ENCODE measurements at places on chromosomes 5 and 9. TPM values are rescaled to one million over a fixed set of nuclear protein-coding genes. Genes with fewer than 3 reads are reported as not detected.

GRCh38 chr9:99565203-99565602, 256.5 kb upstream of the NR4A3 start:
- no peak overlapping the region for H3K4me3 ChIP-seq
- no peak for DNase-seq
- H3K27ac ChIP-seq, result no peak overlapping the region

Gene GCNT4
- total RNA-seq, result 0.04 TPM

Gene IL3
- not detected for total RNA-seq

DNA sequence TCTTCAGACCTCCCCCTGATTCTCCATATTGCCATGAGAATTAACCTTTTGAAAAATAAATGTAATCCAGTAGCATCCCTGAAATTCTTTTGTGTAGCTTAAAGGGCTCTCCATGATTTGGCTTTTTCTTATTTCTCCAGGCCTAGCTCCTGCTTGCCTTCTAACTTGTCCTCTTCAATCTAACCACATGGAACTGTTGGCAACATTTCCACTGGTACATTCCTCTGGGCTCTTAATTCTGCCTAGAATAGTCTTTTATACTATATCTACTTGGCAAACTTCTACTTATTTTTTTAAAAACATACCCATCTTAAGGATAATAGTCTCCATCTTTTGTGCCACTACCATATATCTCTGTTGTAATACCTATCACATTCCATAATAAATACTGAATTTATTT, 54.1 kb downstream of the GNG10 start:
- no peaks in the 10 kb centered on the region for H3K4me1 ChIP-seq
- H3K27ac ChIP-seq, result no peak overlapping the region
- no peaks in the 10 kb centered on the region for H3K36me3 ChIP-seq
- H3K27me3 ChIP-seq, result no peaks in the 10 kb centered on the region

GRCh38 chr9:79408200-79408599, 163.6 kb upstream of the TLE4 start:
- H3K36me3 ChIP-seq, result no peaks in the 10 kb centered on the region
- no peaks in the 10 kb centered on the region for H3K27me3 ChIP-seq
- no peak for DNase-seq
- H3K27ac ChIP-seq, result no peak overlapping the region

DNA sequence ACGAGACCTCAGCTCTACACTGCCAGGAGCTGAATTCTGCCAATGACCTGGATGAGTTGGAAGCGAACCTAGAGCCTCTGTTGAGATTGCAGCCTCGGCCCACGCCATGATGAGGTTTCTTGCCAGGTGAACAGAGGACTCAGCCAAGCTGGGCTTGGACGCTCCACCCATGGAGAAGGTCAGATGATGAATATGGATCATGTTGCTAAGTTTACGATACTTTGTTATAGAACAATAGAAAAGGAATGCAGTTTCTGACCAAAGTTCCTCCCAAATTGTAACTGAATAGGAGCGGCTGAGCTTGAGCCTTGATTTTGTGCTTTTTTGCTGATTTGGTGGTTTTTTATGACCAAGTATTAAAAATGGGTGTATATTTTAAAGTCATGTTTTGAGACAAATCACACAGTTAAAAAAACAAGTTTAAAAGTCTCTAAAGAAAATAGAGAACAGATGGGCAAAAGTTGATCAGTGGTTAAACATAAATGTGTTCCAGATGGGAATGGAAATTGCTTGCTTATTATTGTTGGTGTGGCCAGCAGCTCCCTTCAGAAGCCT, 32.9 kb downstream of the ROPN1L start:
- peaks cover 2% of the 10 kb centered on the region for H3K27me3 ChIP-seq
- H3K4me3 ChIP-seq, result no peak overlapping the region
- peak; percentile 90 for DNase-seq
- no peaks in the 10 kb centered on the region for H3K36me3 ChIP-seq
- peak overlapping the region; percentile 58 for H3K27ac ChIP-seq

Gene ATOSB
- 6.4 TPM for total RNA-seq

GRCh38 chr9:136653323-136654079, 9.2 kb upstream of the EGFL7 start:
- peak overlapping the region; percentile 44 for H3K27ac ChIP-seq
- H3K4me3 ChIP-seq, result no peak overlapping the region
- H3K36me3 ChIP-seq, result no peaks in the 10 kb centered on the region
- peaks cover 18% of the 10 kb centered on the region for H3K27me3 ChIP-seq

Gene GABRA6
- total RNA-seq, result not detected

Gene ASS1
- 59.9 TPM for total RNA-seq
